Substantia nigra (tissue), 51 donors: ENCODE measurements at places on chromosomes 3 and 15.

GRCh38 chr15:98202256-98202655 lies 241.8 kb downstream of the ARRDC4 start:
- DNase-seq = no peak

GRCh38 chr3:168048414-168049330 lies 47.1 kb downstream of the GOLIM4 start:
- no peak for DNase-seq

DNA sequence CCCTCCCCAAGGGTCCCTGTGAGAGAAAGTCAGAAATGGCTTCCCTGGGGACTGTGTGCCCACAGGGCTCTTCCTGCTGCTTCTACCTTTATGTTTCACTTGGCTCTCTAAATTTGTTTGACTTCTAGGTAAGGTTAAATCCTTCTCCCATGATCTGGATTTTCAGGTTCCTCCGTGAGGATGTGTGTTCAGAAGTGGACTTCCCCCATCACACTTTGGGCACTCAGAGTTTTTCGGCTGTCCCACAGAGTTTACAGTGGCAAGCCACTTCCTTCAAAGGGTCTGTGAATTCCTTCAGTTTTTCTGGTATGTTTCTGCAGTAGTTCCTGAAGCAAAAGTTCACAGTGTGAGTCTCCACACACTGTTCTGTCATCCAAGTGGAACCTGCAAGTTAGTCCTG lies 30.9 kb upstream of the RARB start:
- DNase-seq = no peak

- DNase-seq = no peak
Observed at GRCh38 chr15:53569751-53570480, 189.5 kb downstream of the WDR72 start.

GRCh38 chr3:58755150-58755549 lies 88.6 kb upstream of the FAM3D start:
- DNase-seq = no peak
